BE2C (cell line): ENCODE measurements at places on chromosomes 16 and 17.

DNA sequence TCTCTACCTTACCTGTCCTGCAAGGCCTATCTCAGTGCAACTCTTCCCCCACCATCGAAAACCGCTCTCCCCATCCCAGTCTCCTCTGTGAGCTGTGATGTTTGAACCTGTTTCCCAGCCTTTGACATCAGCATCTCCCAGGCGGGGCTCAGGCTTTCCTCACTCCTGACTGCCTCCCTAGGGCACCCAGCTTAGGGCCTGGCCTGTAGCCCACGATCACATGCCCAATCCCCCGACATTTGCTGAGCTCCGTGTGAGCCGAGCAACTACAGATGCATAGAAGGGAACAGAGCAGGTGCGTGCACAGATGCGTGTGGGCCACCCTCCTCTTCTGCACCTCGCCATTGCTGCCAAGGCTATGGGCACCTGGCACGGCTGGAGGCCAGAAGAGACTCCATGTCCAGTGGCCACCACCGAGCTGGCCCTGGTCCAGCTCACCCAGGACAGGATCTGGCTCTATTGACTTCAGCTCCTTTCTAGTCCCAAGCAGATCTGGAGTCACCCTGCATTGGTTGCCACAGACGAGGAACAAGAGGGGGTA lies 35.5 kb upstream of the CMIP start:
- no peak for DNase-seq

DNA sequence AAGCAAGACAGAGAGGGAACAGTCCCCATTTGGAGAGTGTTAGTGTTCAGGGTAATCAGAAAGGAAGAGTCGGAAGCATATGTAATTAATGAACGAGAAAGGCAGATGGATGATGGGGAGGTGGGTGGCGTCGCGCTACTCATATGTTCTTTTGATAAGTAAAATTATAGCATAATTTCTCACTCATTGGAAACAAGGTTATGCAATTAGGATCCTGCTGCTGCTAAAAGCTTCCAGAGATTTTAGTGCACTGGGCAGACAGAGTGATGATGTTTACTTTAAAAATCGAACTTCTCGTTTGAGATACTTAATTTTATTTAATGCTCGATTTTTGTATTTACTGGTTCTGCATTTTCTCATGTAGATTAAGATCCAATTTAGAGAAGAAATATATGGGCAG lies 96.2 kb downstream of the PRKCA start:
- no peak for DNase-seq

DNA sequence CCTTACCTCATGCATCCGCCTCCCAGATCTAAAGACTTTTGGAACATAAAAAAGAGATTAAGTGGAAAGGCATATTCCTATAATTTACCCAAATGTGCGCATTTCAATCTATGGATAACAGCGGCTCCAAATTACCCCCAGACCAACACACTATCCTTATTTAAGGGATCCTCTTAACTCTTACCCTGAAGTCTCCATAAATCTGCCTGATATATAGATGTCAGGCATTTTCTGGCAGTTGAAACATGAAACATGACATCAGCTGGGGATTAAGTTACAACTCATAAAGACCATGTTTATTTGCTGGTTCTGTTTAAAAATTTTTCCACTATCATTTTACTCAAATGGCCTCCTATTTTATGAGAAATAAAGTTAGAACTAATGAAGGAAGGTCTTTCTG lies 478.5 kb upstream of the SALL1 start:
- DNase-seq = no peak

GRCh38 chr17:41629316-41629715 lies 4.9 kb upstream of the KRT17 start:
- DNase-seq = no peak

DNA sequence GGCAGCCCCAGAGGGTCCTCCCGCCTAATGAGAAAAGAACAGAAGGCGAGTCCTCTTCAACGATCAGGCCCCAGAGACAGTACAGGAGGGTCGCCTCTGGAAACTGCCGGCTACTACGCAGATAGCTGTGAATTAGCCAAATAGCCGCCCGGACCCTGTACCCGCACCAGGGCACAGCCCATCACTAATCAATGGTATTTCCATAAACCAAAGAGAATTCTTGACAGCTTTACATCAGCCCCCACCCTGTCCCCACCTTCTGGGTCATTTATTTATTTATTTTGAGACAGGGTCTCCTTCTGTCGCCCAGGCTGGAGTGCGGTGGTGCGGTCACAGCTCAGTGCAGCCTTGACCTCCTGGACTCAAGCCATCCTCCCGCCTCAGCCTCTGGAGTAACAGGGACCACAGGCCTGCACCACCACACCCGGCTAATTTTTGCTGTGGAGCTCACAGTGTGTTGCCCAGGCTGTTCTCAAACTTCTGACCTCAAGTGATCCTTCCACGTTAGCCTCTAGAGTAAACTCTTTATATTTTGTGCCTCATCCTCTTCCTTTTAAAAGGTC lies 805 bp upstream of the CLCN7 start:
- DNase-seq = no peak

GRCh38 chr17:61454381-61455323 lies 2.4 kb downstream of the TBX4 start:
- no peak for DNase-seq

DNA sequence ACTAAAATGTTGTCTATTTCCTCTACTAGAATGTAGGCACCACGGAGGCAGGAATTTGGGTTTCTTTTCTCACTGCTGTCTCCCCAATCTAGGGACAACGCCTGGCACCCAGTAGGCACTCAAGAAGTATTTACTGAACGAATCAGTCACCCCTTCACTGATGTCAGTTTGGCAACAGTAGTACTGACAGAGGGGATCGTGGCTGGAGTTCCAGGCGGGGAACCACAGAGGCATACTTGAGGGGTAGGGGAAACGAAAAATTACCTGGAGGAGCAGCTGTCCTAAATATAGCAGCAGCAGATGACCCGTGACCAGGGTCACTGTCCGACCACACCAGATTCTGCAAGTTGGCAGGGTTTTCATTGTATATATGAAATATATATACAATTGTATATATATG lies 33.3 kb downstream of the TRIM25 start:
- DNase-seq = no peak

DNA sequence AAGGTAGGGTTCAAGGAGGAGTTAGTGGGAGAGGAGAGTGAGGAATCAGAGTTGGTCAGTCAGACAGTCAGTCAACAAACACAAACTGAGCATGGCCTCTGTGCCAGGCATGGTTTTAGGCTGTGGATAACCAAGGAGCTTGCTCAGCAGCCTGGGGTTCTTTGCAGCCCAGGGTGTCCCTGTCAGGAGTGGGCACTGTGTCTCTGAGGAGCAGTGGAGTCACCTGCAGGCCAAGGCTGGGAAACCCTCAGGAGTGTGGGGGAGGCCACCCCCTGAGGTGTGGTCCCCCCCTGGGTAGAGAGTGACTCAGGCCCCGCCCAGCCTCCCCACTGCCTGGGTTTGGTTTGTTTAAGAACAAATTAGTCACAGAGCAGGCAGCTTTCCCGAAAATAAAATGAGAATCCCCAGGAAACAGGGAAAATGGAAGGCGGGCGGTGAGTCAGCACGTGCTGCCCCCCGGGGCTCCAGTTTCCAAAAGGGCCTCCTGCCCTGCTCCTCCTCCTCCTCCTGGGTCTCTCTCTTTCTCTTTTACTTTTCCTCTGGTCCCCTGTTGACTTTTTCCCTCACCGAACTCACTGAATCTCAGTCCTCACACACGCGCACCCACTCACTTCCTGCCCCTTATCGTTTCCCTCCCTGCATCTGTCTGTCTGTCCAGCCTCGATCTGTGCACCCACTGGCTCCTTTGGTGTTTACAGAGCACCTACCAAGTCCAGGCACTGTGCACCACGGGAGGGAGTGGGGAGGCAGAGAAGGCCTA lies 44.3 kb downstream of the SOCS3 start:
- no peak for DNase-seq

GRCh38 chr16:19933740-19934139 lies 49.1 kb upstream of the GPRC5B start:
- DNase-seq = no peak

DNA sequence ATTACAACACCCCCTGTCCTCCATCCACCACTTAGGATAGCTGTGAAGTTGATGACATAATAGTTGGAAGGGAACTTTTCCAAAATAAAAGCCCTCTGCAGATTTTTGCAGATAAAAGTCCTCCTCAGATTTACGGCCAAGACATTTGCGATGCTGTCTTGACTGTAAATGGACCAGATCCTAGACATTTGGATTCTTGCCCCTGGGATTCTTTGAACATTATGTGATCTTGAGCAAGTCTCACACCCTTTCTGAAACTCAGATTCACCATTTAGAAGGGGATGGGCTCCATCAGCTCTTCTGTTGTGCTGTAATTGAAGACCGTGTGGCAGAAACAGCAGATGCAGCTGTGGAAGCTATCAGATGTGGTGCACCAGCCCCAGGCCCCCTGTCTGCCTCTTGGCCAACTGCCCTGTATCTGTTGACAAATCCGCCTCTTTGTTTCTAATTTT lies 153.9 kb upstream of the CACNG3 start:
- DNase-seq = no peak

DNA sequence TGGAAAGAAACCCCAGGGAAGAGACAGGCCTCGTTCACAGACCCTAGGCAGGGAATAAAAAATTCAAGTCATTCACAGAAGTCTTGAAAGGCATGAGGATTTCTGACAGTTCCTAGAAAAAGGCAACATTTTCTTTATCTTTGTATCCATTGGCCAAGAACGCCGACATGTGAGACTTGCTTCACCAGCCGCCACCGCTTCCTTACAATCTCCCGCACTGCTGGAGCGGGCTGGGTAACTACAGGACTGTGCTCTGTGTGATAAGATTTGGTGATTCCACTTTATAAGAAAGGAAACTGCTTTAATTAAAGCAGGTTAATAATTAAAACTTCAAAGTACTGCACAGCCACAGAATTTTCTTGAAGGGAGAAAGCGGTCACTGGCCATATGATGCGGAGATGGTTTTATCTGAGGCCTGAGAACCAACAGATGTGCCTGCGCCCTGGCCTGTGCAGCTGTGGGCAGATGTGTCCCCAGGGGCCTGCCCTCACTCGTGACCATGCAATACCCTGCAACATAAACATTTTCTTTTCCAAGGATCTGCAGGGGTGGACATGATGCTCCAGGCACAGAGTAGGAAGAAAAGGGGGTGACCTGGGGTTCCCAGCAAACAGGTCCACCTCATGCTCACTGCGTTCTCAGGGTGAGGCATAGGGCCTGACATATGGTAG lies 13.0 kb upstream of the LGALS3BP start:
- no peak for DNase-seq

GRCh38 chr17:38605841-38606645 lies at the start of gene SRCIN1:
Gene SRCIN1, minus strand, starts transcription at chr17:38605952. Its CDS starts 247 bp downstream, at chr17:38605705.
- DNase-seq = peak; percentile 83

DNA sequence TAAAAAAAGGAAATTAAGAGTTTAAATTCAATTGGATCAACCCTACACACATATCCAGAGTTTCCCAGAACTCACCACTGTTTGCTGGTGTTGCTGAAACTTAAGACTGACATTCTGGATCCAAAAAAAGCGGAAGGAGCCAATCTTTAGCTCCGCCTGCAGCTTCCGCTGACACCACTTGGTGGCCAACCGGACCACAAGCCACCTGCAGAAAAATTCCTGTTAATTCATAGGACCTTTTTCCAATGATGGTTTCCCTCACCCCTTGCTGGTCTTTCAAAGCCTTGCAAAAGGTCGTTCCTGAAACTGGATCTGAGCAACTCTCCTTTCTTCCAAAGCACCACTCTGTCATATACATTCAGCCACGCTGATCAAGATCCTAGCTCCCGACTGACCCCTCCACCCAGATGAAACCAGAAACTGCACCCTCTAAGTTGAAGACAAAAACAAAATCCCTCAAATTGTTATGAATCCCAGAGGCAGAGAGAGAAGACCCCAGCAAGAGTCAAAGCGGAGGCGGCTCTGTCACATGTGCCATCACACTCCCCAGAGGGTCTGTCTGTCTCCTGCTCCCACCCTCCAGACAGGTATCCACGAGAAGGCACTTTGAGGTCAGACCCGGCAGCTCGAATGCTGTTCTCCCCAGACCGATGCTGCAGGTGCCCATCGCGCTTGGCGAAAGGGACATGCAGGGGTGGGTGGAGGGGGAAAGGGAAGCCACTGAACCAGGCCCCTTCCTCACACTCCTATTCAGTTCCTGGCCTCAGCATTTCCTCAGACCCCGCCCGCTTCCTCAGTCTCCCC lies 773 bp downstream of the BLTP2 start:
- DNase-seq = peak; percentile 29

- DNase-seq = peak; percentile 59
Observed at GRCh38 chr16:22814711-22815105, 746 bp downstream of the HS3ST2 start.

DNA sequence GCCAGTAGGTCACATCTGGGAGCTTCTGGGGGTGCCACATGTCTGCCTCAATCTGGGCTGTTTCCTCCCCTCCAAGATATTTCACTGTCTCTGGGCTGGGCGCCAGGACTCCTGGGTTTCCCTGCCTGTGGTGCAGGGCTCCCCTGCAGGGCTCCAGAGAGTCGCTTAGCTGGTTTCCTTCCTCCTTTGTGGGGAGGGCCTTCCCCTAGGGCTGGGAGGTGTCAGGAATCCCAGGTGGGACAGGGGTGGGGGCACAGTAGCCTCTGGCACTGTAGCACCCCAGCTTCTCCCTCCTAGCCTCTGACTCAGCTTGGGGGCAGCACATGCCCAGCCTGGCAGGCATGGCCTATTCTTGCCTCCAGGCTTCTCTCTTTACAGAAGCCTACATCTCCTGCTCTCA lies 2.6 kb downstream of the RARA start:
- peak; percentile 61 for DNase-seq

DNA sequence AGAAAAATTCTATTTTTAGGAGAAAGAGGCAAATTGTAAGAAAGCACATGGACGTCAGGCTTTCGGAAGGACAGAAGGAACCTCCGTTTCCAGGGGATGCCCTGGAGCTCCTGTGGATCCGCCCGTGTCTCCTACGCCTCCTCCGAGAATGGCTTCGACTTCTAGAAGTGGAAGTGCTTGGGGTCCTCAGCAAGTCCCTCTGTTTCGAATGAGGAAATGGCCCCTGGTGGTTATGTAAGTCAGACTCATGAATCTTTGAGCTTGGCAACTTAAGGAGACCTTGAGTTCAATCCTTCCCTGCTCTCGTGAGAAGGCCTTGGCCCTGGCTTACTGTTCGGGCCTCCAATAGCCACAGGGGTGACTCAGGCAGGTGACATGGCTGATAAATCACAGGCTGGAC lies 38.9 kb downstream of the COX4I1 start:
- no peak for DNase-seq
